ENCODE measurements at places on chromosomes 4 and X. TPM values are rescaled to one million over a fixed set of nuclear protein-coding genes. Genes with fewer than 3 reads are reported as not detected.

GRCh38 chr4:38523524-38524448 is 140.2 kb upstream of the KLF3 start:
- DNase-seq = peak; percentile 50

DNA sequence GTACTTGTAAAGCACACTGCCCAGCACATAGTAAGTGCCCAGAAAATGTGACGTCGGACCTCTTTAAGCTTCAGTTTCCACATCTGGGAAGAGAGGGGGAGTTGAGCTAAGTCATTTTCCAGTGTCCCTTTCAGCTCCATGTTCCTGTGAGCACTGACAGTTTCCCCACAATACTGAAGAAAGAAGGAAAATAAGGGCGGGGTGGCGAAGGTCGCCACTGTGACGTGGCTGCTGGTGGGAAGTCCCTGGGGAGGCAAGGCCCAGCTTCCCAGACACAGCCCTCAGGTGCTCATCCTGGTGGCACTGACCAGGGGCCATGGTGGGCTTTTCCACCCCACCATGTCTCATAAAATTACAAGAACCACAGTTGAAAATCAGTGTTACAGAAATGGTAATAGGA is 121.8 kb downstream of the PTTG2 start:
- no peak for DNase-seq

DNA sequence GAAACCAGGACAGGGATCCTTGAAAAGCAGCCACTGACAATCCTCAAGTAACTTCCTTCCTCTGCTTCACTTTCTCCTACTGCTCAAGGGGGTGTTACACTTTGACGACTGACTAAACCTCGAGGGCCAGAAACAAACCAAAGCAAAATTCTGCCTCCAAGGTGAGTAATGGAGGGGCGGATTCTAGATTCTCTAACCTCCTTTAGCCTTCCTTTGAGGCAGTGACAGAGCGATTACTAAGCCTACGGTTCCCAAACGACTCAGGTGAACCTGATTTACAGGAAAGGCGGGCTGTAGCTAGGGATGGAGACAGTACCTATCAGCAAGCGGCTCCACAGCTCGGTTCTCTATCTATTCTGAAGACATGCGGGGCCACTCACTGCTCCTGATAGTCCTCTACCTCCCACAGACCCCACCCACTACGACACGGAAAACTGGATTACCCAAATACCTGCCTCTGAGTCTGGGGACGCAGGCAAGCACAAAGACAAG is 487 bp downstream of the TBCK start:
- peak; percentile 44 for DNase-seq

Gene FAAH2
- not detected for polyA plus RNA-seq

Gene PDZD4
- polyA plus RNA-seq = 11.4 TPM

Gene PPP1R3F
- polyA plus RNA-seq = 3.4 TPM
